Posterior vena cava (tissue), 2 donors: ENCODE measurements at places on chromosomes 11 and 22. TPM values are rescaled to one million over a fixed set of nuclear protein-coding genes. Genes with fewer than 3 reads are reported as not detected.

Gene FAM83F
- not detected for total RNA-seq

Gene RAB39A
- 1.6 TPM for total RNA-seq

Gene HBE1
- total RNA-seq: not detected

Gene ISX
- total RNA-seq: not detected

Gene EMSY
- total RNA-seq: 18.1 TPM

Gene A4GALT
- 42.2 TPM for total RNA-seq

Gene NRXN2
- 7.9 TPM for total RNA-seq
